ENCODE measurements at places on chromosomes 5 and 9.

DNA sequence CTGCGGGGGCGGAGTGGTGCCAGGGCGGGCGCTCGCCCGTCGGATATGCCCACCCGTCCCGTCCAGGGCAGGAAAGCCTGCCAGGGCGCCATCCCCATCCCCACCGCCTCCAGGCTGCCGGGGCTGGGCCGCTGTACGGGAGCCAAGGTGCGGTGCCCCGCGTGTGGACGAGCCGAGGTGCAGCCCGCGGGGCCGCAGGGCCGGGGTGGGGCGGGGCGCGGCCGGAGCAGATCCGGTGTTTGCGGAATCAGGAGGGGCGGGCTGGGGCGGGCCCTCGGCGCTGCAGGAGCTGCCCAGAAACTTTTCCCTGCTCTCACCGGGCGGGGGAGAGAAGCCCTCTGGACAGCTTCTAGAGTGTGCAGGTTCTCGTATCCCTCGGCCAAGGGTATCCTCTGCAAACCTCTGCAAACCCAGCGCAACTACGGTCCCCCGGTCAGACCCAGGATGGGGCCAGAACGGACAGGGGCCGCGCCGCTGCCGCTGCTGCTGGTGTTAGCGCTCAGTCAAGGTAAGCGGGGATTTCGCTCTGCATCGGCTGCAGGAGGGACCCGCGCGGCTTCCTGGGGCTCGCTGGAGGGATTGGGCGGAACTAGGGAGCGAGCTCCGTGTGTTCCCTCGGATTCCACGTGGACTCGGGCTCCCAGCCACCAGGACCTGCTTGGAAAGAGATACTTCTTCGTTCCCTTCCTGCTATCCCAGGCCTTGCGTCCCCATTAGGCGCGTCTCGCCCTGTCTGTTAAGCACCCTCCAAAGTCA lies at the start of gene ITGA2:
TSS of gene ITGA2 (plus strand) at position 328 of the 756 bp plus-strand sequence. CDS start at position 445, 117 bp downstream.
- H3K36me3 ChIP-seq = no peaks in the 10 kb centered on the region
- H3K4me1 ChIP-seq = no peaks in the 10 kb centered on the region
- peak within 1 kb of the TSS; percentile 63 for H3K4me3 ChIP-seq
- H3K27ac ChIP-seq = no peak within 1 kb of the TSS

- no peaks in the 10 kb centered on the region for H3K27me3 ChIP-seq
- 0 out of 2 replicates have a peak, but pooled peaks cover 4% of the 10 kb centered on the region for H3K4me1 ChIP-seq
- no peak for DNase-seq
These were observed 187.6 kb downstream of the CD180 start for GRCh38 chr5:67009028-67009427.

DNA sequence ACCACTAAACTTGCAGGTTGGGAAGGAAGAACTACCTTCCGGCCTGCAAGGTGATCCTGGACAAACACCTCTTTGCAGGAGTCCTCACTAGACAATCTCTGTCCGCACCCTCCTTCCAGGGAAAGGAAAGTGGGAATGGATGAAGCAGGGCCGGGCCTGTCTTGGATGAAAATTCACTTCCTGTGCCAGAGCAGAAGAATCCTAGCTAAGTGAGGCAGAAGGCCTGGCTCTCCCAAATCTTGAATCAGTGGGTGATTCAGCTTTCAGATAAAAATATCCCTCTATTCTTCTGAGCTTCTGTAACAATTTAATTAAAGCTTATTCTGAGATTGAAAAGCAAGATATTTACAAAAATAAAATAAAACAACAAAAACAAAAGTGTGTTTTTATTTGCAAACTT lies 281.9 kb upstream of the TLE4 start:
- no peak overlapping the region for H3K4me3 ChIP-seq
- no peak overlapping the region for H3K27ac ChIP-seq
- no peaks in the 10 kb centered on the region for H3K36me3 ChIP-seq
- H3K4me1 ChIP-seq = peaks cover 7% of the 10 kb centered on the region
- H3K27me3 ChIP-seq = no peaks in the 10 kb centered on the region

GRCh38 chr5:155252025-155252424 lies 238.5 kb downstream of the KIF4B start:
- H3K27ac ChIP-seq = no peak overlapping the region
- H3K27me3 ChIP-seq = no peaks in the 10 kb centered on the region

- no peaks in the 10 kb centered on the region for H3K4me1 ChIP-seq
- no peak for DNase-seq
- no peaks in the 10 kb centered on the region for H3K36me3 ChIP-seq
- no peaks in the 10 kb centered on the region for H3K27me3 ChIP-seq
These were observed 204.0 kb downstream of the DNAH5 start for GRCh38 chr5:13740471-13740870.

DNA sequence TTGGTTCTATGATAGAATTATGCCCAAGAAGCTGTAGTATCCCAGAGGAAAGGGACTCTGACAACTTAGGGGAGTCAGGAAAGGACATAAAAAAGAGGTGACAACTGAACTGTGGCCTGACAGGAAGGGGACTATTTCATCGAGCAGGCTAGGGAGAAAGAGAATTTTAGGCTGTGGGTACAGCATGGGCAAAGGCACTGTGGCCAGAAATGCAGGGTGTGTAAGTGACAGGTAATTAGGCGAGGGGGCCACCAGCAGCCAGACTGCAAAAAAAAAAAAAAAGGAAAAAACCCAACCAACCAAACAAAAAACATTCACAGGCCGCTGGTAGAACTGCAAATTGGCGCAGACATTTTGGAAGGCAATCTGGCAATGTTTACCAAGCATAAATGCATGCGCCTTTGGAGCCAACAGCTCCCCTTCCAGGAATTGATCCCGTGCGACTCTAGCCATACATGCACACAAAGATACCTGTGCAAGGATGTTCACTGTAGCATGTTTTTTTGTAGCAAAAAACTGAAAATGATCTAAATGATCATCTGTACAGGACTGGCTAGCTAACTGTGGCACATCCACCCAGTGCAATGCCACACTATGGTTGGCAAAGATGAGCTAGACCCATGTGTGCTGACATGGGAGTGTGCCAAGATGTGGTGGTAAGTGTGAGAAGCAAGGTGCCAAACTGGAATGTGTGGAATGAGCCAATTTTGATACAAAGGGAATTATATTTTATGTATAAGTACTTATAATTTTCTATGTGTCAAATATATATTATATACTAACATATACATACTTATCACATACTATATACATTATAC lies 1.1 kb downstream of the EIF4E1B start:
- H3K4me1 ChIP-seq = no peaks in the 10 kb centered on the region
- no peak overlapping the region for H3K27ac ChIP-seq
- H3K27me3 ChIP-seq = peaks cover 23% of the 10 kb centered on the region
- no peak for DNase-seq
- H3K36me3 ChIP-seq = no peaks in the 10 kb centered on the region

GRCh38 chr9:79104951-79105350 lies 466.8 kb upstream of the TLE4 start:
- no peak overlapping the region for H3K27ac ChIP-seq
- H3K4me1 ChIP-seq = 0 out of 2 replicates have a peak, but pooled peaks cover 4% of the 10 kb centered on the region
- H3K4me3 ChIP-seq = no peak overlapping the region
- DNase-seq = no peak
- H3K27me3 ChIP-seq = no peaks in the 10 kb centered on the region

DNA sequence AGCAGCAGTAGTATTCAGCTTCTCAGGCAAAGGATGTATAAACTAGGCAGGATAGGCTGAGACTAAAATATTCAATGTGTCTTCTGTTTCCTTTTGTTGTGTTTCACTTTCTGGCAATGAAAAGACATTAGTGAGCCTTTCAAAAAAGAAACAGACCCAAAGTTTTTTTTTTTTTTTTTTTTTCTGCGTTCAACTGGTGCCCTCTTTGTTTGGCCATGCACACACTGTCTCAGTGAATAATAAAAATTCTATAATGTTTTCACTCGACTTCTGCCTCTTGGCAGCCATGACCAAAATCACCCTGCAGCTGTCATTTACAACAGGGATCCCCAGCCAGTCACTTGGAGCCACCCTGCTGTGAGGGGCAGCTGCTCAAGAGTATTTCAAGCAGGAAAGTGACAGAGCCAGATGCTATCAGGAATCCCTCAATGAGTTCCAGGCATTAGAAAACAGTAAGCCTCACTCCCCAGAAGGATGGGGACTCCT lies 44.0 kb upstream of the MAN2A1 start:
- H3K27me3 ChIP-seq = no peaks in the 10 kb centered on the region
- peak overlapping the region; percentile 27 for H3K4me3 ChIP-seq
- peaks cover 57% of the 10 kb centered on the region for H3K4me1 ChIP-seq
- peak; percentile 97 for DNase-seq
- H3K27ac ChIP-seq = peak overlapping the region; percentile 98

DNA sequence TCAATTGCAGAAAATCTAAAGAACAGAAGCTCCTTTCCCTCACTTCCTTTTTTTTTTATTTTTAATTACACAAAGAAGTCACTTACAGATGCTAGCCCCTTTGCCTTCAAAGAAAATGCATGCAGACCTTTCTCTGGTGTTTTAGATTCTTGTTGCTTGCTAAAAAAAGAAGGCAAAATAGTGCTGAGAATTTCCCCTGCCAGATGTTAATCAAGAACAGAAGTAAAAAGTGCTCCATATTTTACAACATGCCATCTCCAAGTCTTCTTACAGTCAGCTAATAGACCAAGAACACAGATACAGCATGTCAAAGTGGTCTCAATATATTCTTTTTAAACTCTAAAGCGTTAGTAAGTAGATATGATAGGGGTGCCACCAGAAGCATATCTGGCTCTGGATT lies 142.8 kb upstream of the RGMB start:
- H3K4me1 ChIP-seq = peaks cover 5% of the 10 kb centered on the region
- DNase-seq = no peak
- no peak overlapping the region for H3K4me3 ChIP-seq
- H3K36me3 ChIP-seq = no peaks in the 10 kb centered on the region
- no peak overlapping the region for H3K27ac ChIP-seq

- no peaks in the 10 kb centered on the region for H3K27me3 ChIP-seq
- H3K4me1 ChIP-seq = no peaks in the 10 kb centered on the region
- H3K36me3 ChIP-seq = no peaks in the 10 kb centered on the region
- DNase-seq = no peak
- no peak overlapping the region for H3K27ac ChIP-seq
These were observed 104.0 kb upstream of the ALDH1B1 start for GRCh38 chr9:38288502-38288901.

DNA sequence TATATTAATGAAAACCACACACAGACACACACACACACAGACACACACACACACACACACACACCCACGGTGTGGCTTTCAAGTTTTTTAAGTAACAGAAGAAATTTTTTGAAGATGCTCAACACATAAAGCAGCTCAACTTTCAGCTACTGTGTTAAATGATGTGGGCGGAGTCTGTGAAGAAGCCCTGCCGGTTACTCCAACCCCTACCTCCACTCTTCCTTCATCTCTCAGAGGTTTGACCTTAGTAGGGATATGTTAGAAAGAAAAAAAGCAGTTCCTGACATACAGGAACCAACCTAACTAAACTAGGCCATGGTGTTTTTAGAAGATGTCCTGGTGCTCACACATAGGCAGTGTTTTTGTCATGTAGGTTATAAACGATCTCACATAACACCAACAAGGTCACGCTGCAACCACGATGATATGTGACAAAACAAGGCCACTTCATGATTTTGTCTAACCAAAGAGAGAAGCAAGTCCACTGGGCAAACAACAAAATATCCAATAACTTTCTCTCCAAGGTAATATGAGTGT lies 112.8 kb downstream of the EMB start:
- H3K4me3 ChIP-seq = no peak overlapping the region
- H3K36me3 ChIP-seq = no peaks in the 10 kb centered on the region
- DNase-seq = no peak
- H3K4me1 ChIP-seq = no peaks in the 10 kb centered on the region
- H3K27ac ChIP-seq = no peak overlapping the region

DNA sequence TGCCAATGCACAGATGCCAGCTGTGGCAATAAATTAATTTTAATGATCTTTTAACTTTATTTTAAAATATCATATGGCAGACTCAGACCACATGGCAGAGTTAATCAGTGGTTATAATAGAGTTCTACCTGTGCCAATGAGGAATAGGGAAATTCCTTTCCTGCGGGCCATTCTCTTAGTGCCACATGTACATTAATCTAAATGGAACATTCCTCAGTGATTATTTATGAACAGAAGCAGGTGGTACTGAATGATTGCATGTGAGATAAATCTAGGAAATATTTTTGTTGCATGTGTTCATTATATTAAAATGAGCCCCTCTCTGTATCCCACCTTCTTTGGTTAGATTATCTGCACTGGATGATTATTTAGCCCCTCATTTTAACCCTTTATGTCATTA lies 102.3 kb downstream of the CCDC192 start:
- H3K27ac ChIP-seq = no peak overlapping the region
- no peaks in the 10 kb centered on the region for H3K4me1 ChIP-seq
- H3K27me3 ChIP-seq = no peaks in the 10 kb centered on the region

- no peak for DNase-seq
- no peaks in the 10 kb centered on the region for H3K4me1 ChIP-seq
- H3K4me3 ChIP-seq = no peak overlapping the region
- H3K36me3 ChIP-seq = no peaks in the 10 kb centered on the region
- no peaks in the 10 kb centered on the region for H3K27me3 ChIP-seq
These were observed 24.3 kb upstream of the AFF4 start for GRCh38 chr5:132987531-132988408.

GRCh38 chr5:127957183-127957582 lies 126.4 kb upstream of the SLC12A2 start:
- no peak overlapping the region for H3K27ac ChIP-seq
- no peak overlapping the region for H3K4me3 ChIP-seq
- H3K36me3 ChIP-seq = no peaks in the 10 kb centered on the region

DNA sequence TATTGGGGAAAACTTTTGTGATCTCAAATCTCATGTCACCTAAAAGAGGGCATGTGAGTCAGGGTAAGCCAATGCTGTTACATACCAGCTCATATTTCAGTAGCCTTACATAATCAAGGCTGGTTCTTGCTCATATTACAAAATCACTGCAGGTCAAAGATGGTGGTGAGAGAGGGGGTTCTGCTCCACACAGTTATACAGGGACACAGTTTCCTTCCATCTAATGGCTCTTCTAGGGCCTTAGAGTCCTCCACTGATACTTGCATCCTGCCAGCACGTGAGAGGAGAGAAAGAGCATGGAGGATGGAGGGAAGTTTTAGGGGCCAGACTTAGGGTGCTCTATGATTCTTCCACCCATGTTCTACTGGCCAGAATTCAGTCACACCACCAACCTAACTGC lies 130.0 kb downstream of the LIFR start:
- H3K27me3 ChIP-seq = 0 out of 2 replicates have a peak, but pooled peaks cover 3% of the 10 kb centered on the region
- H3K4me1 ChIP-seq = no peaks in the 10 kb centered on the region
- no peak for DNase-seq
- H3K4me3 ChIP-seq = no peak overlapping the region
- H3K36me3 ChIP-seq = no peaks in the 10 kb centered on the region
- no peak overlapping the region for H3K27ac ChIP-seq

- peaks cover 26% of the 10 kb centered on the region for H3K4me1 ChIP-seq
- no peaks in the 10 kb centered on the region for H3K36me3 ChIP-seq
- peak overlapping the region; percentile 18 for H3K27ac ChIP-seq
- DNase-seq = peak; percentile 50
- H3K27me3 ChIP-seq = no peaks in the 10 kb centered on the region
These were observed 650.3 kb downstream of the CCDC171 start for GRCh38 chr9:16202914-16203728.

DNA sequence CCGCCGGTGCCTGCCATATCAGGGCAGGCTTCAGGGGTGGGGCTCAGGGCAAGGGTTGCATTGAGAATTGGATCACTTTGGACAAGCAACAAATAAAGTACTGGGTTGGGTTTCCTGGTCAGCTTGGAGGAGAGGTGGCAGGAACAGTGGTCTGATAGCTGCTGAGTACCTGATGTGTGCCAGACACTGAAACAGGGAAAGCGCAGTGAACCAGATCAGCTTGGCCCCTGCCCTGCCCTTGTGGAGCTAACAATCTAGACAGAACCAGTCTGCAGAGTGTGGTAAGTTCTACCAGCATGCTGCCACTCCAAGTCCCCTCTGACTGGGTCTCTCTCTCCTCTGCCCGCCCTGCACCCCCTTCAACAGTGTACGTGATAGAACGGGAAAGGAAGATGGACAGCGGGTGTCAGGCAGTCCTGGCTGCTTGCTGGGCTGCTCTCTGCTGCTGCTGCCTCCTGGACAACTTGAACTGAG lies 53.4 kb downstream of the CYSTM1 start:
- no peak overlapping the region for H3K4me3 ChIP-seq
- no peaks in the 10 kb centered on the region for H3K36me3 ChIP-seq
- no peak for DNase-seq
- no peaks in the 10 kb centered on the region for H3K27me3 ChIP-seq
- no peaks in the 10 kb centered on the region for H3K4me1 ChIP-seq
- no peak overlapping the region for H3K27ac ChIP-seq
